ENCODE measurements at places on chromosomes 3 and 15. TPM values are rescaled to one million over a fixed set of nuclear protein-coding genes. Genes with fewer than 3 reads are reported as not detected.

GCSAM gene
- not detected for total RNA-seq

PLSCR5 gene
- not detected for total RNA-seq

C3orf85 gene
- not detected for total RNA-seq

FAM107A gene
- not detected for total RNA-seq

DAPK2 gene
- 2.4 TPM for total RNA-seq

Measured in A549 treated with CpdA at 1 μM for 4 hours (cell line).